Activated CD4-positive, alpha-beta memory T cell treated with anti-CD3 and anti-CD28 coated beads, Interleukin-2, amount 10 ng/mL, durations not matched to agents 7 days and 5 days (primary cell): ENCODE measurements at places on chromosomes 5 and 9.

GRCh38 chr5:124056326-124056990 lies 544.5 kb downstream of the CSNK1G3 start:
- DNase-seq: no peak
- H3K27ac ChIP-seq: no peak overlapping the region
- H3K36me3 ChIP-seq: no peaks in the 10 kb centered on the region
- H3K4me1 ChIP-seq: no peaks in the 10 kb centered on the region
- no peak overlapping the region for H3K4me3 ChIP-seq
- H3K27me3 ChIP-seq: no peaks in the 10 kb centered on the region

DNA sequence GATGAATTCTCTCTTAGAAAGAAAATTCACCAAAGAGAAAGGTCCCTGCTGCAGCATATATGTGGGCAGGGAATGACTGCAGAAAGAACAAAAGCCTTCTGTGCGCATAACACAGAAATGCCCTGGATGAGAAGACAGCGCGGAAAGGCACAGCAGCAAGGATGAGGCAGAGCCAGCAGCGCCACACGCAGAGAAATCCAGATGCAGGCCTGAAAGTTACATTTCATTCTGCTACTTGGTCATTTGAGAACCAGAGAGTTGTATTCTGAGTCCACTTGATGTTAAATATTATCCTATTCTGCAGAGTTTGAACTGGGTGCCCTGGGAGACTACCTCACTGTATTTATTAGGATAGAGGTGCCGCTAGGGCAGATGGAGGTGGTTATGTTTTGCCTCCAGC lies 68.5 kb downstream of the GLDC start:
- no peaks in the 10 kb centered on the region for H3K4me1 ChIP-seq
- H3K4me3 ChIP-seq: no peak overlapping the region
- H3K27me3 ChIP-seq: peaks cover 7% of the 10 kb centered on the region
- no peak for DNase-seq
- no peaks in the 10 kb centered on the region for H3K36me3 ChIP-seq

DNA sequence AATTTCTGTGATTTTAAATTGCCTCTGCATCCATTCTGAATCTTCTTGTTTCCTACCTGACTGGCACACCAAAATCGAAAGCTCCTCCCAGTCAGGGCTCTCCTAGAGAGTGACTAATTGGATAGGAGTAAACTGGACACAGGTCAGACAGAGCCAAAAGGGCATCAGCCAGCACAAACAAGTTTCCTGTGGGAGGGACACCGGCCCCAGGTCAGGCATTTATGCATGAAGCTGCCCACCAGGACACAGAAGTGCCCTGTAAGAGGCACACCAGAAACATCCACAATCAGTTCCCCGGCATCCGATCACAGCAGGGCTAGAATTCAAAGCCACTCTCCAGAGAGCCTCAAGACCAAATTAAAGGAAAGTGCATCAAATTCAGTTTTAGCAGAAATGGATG lies 78.4 kb downstream of the SFXN1 start:
- H3K27me3 ChIP-seq: peaks cover 11% of the 10 kb centered on the region
- H3K4me1 ChIP-seq: no peaks in the 10 kb centered on the region

- no peaks in the 10 kb centered on the region for H3K27me3 ChIP-seq
- no peaks in the 10 kb centered on the region for H3K4me1 ChIP-seq
- DNase-seq: no peak
- no peak overlapping the region for H3K27ac ChIP-seq
These were observed 28.9 kb upstream of the SARDH start for GRCh38 chr9:133767008-133767407.

DNA sequence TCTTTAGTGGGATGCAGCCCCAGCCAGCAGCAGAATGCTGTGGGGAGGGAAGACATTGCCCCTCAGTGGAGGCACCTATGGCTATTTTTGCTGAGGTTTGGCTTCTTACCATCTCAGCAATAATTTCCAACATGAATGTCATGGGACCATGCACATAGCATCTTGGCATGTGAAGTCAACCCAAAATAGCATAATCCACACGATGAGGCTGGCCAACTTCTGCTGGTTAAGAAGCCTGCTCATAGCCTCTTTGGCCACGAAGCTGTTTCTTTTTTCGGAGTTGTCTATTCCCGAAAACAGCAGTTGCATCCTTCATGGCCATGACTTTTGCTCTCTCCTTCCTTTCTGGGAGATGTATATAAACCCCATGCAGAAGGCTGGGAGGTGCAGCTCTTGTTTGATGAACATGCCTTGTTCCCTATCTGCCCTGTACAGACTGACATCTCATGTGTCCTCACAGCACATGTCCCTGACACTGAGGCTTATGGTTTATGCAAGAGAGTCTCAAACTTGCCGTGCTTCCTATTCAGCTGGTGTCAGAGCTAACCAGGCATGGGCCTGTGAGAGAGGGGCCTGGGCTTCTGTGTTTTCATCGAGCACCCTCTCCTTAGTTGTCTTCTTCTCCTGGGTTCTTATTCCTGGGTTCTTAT lies 45.3 kb downstream of the SYK start:
- no peaks in the 10 kb centered on the region for H3K4me1 ChIP-seq
- no peak for DNase-seq
- no peaks in the 10 kb centered on the region for H3K36me3 ChIP-seq
- no peak overlapping the region for H3K4me3 ChIP-seq
- H3K27ac ChIP-seq: no peak overlapping the region

DNA sequence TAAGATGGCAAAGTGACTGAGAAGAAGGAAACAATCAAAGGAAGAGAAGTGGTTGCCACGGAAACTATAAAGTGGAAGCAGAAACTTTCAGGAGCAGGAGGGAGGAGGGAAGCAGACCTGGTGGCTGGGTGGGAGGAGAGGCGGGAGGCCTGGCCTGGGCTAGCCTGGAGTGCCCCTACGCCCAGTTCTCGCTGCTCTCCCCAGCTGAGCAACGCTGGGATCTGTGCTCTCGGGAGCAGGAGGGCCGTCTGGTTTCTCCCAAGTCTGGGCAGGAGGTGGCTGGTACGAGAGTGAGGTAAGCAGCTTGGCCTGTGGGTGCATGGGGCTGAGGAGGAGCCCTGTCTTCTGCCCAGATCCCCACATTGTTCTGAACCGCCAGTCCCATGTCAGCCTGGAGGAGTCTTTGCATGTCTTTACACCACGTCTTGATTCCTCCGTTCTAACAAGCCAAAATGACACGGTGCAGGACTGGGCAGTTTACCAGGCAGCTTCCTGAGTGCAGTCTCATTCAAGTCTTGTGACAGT lies 15.0 kb upstream of the DAB2IP start:
- H3K36me3 ChIP-seq: no peaks in the 10 kb centered on the region
- no peaks in the 10 kb centered on the region for H3K4me1 ChIP-seq
- no peak overlapping the region for H3K27ac ChIP-seq
- H3K27me3 ChIP-seq: peaks cover 2% of the 10 kb centered on the region

- no peaks in the 10 kb centered on the region for H3K4me1 ChIP-seq
- DNase-seq: no peak
- peaks cover 14% of the 10 kb centered on the region for H3K27me3 ChIP-seq
- no peaks in the 10 kb centered on the region for H3K36me3 ChIP-seq
- no peak overlapping the region for H3K27ac ChIP-seq
These were observed 55.1 kb upstream of the SLC1A1 start for GRCh38 chr9:4435197-4435596.

- no peak overlapping the region for H3K27ac ChIP-seq
- H3K36me3 ChIP-seq: peaks cover 38% of the 10 kb centered on the region
- H3K27me3 ChIP-seq: no peaks in the 10 kb centered on the region
- H3K4me1 ChIP-seq: peaks cover 12% of the 10 kb centered on the region
- no peak overlapping the region for H3K4me3 ChIP-seq
These were observed 22.9 kb upstream of the CMYA5 start for GRCh38 chr5:79666758-79667157.

DNA sequence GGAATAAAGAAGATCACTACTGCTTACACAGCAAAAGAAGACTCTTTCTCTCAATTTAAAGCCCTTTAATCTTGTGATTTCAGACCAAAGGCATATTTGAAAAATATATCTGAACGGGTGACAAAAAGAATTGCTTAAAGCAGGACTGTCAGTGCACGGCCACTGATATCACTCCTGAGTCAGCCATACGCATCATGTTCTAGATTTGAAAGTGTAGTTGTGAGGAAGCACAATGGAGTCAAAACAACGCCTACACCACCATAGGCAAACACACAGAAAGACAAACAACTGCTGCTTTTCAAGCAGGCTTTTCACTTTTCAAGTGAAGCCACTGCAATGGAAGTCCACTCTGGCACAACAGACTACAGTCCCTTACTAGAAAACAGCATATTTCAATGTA lies 141.7 kb downstream of the AUH start:
- H3K27ac ChIP-seq: no peak overlapping the region
- peaks cover 63% of the 10 kb centered on the region for H3K36me3 ChIP-seq
- H3K4me1 ChIP-seq: peaks cover 6% of the 10 kb centered on the region

- no peaks in the 10 kb centered on the region for H3K27me3 ChIP-seq
- H3K36me3 ChIP-seq: no peaks in the 10 kb centered on the region
- no peaks in the 10 kb centered on the region for H3K4me1 ChIP-seq
- H3K27ac ChIP-seq: no peak overlapping the region
- no peak for DNase-seq
These were observed 404.4 kb downstream of the ICE1 start for GRCh38 chr5:5826911-5827310.

DNA sequence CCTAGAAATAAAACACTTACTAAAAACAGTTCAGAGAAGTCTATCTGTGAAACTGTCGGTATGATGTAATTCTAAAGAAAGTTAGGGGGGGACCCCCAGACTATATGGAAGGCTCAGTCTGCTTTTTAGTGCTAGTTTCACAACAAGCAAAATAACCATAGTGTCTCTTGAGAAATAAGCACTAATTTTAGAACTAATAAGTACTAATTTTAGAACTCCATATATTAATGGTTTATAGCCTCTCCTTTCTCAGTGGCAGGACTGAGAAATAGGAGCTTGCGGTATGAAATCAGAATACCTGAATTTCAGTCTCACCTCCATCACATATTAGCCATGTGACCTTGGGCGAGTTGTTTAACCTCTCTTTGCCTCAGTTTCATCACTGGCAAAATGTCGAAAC lies 1.4 kb upstream of the PHF24 start:
- peaks cover 2% of the 10 kb centered on the region for H3K4me1 ChIP-seq
- H3K27ac ChIP-seq: no peak overlapping the region
- DNase-seq: no peak

DNA sequence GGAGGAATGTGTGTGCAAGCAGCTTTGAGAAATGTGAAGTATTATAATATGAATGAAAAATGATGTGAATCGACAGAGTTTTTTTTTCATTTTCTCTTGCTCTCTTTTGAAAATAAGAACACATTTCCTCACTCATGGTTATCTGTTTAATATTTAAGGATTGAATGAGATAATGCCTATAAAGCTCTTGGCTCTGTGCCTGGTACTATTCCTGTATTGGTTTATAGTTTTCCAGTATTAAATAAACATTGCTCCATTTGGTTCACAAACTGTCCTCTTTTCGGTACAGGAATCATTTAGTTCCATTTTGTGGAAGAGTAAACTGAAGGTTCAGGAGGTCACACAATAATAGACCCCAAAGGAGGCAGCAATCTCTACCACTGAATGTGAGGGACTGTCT lies 1185.5 kb upstream of the WWC1 start:
- H3K36me3 ChIP-seq: no peaks in the 10 kb centered on the region
- no peak for DNase-seq
- H3K27me3 ChIP-seq: no peaks in the 10 kb centered on the region

DNA sequence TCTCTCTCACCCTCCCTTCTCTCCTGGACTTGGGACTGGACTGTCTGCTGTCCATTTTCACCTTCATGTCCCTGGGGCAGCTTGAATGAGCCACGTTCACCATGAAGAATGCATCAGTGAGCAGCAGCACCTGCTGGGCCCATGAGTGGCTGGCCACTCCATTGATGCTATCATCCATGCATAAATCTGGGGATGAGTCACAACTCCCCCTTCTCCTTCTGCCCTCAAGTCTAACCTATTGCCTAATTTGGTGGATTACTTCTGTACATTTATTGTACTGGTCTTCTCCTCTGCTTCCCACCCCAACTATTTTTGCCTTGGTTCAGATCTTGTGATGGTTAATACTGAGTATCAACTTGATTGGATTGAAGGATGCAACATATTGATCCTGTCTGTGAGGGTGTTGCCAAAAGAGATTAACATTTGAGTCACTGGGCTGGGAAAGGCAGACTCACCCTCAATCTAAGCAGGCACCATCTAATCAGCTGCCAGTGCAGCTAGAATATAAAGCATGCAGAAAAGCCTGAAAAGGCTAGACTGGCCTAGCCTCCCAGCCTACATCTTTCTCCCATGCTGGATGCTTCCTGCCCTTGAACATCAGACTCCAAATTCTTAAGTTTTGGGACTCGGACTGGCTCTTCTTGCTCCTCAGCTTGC lies 46.7 kb downstream of the GDNF start:
- H3K27ac ChIP-seq: no peak overlapping the region
- H3K36me3 ChIP-seq: peaks cover 5% of the 10 kb centered on the region
- DNase-seq: no peak
- H3K4me3 ChIP-seq: no peak overlapping the region
- peaks cover 8% of the 10 kb centered on the region for H3K27me3 ChIP-seq

DNA sequence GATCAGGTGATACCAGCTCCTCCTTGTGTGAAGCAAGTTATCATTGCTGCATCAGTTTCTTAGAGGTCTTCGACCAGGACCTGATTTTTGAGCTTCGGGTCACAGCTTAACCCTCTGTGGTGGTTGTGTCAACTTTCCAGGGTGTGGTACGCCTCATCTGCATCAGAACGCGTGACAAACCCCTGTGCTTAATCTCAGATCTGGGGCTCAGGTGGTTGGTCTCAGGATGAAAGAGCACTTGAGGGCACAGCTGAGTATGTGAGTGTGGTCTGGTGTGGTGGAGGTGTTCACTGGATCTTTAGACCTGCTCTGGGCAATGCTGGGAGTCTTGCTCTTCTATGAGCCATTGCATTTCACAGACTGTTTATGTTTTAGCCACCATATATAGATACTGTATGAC lies 64.1 kb downstream of the OSTF1 start:
- DNase-seq: peak; percentile 86
- H3K27me3 ChIP-seq: no peaks in the 10 kb centered on the region
- peaks cover 82% of the 10 kb centered on the region for H3K4me1 ChIP-seq
- H3K4me3 ChIP-seq: peak overlapping the region; percentile 39
- peaks cover 59% of the 10 kb centered on the region for H3K36me3 ChIP-seq
- peak overlapping the region; percentile 88 for H3K27ac ChIP-seq

DNA sequence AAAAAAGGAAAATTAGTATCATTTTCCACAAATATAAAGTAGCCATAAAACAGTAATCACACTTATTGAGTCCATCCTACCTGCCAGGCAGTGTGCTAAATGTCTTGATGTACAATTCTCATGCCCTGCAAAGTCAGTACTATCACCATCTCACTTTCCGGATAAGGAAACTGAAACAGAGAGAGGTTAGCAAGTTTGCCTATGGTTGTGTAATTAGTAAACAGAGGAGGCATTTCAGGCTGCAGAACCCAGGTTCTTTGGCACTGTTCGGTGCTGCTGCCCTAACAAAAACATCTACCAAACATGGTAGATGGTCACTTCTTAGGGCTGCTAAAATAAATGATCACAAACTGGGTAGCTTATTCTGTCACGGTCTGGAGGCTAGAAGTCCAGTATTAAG lies 22.6 kb downstream of the PLAC8L1 start:
- H3K4me1 ChIP-seq: peaks cover 37% of the 10 kb centered on the region
- H3K27ac ChIP-seq: no peak overlapping the region
- no peak for DNase-seq
- no peaks in the 10 kb centered on the region for H3K36me3 ChIP-seq

DNA sequence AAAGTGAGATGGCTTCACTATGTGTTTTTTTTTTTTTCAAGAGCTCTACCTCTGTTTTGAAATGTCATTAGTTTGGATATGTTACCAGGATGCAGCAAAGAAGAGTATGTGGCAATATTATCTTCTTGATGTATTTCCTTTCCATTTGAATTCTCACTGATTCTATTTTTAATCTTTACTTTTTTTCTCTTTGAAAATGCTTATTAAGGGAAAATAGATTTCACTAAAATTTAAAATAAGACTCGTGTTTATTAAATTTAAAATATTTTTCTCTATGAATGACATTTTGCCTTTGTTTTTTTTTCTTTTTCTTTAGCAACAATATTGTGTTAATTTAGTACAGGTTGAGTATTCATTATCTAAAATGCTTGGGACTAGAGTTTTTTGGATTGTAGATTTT lies 29.2 kb downstream of the TENT2 start:
- H3K36me3 ChIP-seq: peaks cover 50% of the 10 kb centered on the region
- H3K4me3 ChIP-seq: no peak overlapping the region
- H3K27me3 ChIP-seq: no peaks in the 10 kb centered on the region
- no peak for DNase-seq
